ENCODE measurements at places on chromosomes 7 and 10.

DNA sequence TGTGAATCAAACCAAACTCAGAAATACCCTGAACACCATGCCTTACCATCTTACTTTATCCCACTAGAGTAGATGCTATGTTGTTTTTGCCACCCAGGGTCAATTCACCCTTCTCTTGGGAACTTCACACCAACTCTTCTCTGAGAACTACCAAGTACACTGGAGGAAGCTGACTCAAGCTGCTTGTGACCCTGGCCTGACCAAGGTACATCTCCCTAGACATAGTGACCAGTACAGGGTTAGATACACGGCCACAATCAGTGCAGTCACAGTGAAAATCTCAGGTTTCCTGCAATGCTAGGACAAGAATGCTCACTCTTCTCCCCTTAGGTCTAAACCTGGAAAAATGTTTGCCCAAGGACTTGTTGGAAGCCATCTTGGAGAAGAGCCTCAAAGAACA is 31.8 kb downstream of the EZH2 start:
- DNase-seq: no peak

DNA sequence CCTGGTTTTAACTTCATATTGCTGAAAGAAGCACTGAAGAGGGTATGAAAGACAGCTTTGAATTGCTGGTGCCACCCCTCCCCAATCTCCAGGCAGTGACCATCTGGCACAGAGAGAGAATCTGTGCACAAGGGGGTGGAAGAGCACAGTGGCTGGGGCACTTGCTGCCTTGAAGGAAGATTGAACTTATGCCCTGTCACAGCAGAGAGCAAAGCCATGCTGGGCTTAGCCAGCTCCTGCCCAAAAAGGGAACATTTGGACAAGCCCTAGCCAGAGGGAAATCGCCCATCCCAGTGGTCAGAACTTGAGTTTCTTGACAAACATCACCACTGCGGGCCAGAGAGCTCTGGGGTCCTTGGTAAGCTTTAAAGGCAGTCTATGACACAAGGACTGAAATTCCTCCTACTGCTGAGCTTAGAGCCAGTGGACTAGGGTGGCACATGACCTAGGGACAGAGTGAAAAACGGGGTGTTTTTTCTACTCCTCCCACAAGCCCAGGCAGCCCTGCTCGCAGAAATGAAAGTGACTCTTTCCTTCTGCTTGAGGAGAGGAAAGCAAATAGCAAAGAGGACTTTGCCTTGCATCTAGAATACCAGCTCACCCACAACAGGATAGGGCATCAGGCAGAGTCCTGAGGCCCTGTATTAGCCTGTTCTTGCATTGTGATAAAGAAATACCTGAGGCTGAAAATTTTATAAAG is 257.2 kb downstream of the CTNNA3 start:
- no peak for DNase-seq

DNA sequence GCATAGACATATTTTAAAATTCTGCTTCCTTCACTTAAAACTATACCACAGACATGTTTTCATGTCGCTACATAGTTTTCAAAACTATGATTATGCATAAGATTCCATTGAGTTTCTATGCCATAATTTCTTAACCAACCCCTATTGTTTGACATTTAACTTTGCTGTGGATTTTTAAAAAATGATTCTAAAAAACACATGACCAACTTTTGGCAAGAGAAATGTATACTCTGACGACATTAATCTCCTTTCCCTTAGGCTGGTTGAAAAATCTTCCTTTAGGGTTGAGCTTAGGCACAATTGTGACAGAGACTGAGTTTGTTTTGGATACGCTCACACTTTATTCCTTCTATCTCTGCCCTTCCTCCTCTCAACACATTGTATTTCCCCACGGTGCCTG is 14.9 kb downstream of the CREB5 start:
- DNase-seq: no peak

DNA sequence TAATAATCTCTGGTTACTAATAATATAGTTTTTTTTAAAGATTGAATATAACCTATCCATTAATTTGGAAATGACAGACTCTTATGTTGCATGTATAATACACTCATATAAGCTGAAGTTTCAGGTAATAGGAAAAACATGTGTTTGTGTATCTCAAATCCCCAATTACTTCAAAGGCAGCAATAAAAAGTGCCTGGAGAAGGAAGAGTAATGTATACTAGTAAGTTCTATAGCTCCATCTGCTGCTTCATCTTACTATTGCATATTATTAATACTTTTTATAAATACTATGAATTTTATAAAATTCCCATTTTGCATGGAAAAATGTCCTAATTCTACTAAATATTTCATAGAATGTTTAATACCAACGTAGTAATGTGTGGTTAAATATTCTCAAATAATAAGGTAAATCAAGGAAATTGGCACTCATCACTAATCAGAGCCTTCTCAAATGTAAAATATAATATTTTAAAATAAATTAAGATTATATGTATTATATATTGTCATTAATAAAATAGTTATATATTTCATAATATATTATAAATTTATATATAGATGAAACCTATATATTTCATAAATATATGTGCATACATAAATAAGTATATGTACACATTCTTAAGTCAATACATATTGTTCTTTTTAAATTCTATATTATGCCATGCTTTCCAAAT is 311.9 kb downstream of the HGF start:
- no peak for DNase-seq

DNA sequence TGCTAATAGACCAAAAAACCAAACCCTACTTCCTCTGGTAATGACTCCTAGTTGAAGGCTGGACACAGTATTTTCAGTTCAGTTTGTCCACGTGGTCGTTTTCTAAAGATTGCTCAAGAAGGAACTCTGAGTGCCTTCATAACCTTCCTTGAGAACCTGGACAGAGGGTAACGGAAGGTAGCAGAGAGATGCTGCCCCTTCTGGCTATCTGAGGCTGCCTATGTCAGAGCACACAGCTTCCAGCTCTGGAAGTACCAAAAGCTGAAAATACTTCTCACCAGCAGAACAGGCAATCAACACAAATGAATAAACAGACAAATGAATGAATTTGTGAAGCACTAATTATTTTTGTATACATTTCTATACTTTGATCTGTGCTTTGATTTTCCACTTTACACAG is 85.2 kb downstream of the AMPH start:
- DNase-seq: no peak

GRCh38 chr7:130224210-130224609 is 16.6 kb downstream of the SSMEM1 start:
- no peak for DNase-seq

All from right renal cortex interstitium (tissue), 3 donors.